ENCODE measurements at places on chromosomes 16 and 17. TPM values are rescaled to one million over a fixed set of nuclear protein-coding genes. Genes with fewer than 3 reads are reported as not detected.

PRCD gene
- 1.6 TPM for total RNA-seq

NXN gene
- total RNA-seq: 74.3 TPM

MGAT5B gene
- 0.06 TPM for total RNA-seq

RRAD gene
- total RNA-seq: 164 TPM

ASB16 gene
- total RNA-seq: 43.4 TPM

WNT3 gene
- 0.08 TPM for total RNA-seq

HOXB9 gene
- total RNA-seq: not detected

SYNGR2 gene
- 134 TPM for total RNA-seq

HS3ST3A1 gene
- 0.22 TPM for total RNA-seq

TPSD1 gene
- not detected for total RNA-seq

ANKRD11 gene
- total RNA-seq: 70.4 TPM

FA2H gene
- not detected for total RNA-seq

All from psoas muscle (tissue), 8 donors.